Stimulated activated CD8-positive, alpha-beta memory T cell treated with anti-CD3 and anti-CD28 coated beads, Interleukin-15, amount 100 ng/mL, for 24 hours (primary cell): ENCODE measurements at places on chromosomes 4 and X.

- no peak for DNase-seq
These were observed 1753.2 kb upstream of the PCDH7 start for GRCh38 chr4:28966982-28967381.

- no peak for DNase-seq
These were observed 167.9 kb downstream of the CAMK2D start for GRCh38 chr4:113593400-113594230.

DNA sequence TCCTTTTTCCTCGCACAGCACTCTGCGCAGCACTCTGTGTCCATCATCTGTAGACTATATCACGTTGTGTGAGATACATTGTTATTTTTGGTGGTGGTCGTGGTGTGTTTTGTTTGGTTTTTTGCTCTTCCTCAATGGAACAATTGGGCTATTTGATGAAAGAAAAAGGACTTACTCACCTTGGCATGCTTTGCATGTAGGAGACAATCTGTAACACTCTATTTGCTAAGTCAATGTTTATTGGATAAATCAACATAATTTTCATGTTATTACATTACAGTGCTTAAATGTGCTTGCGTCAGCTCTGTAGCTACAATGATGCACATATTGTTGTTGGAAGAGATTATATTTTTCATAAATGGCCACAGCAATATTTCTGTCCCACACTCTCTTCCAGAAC, 12.5 kb upstream of the CD99 start:
- no peak for DNase-seq

DNA sequence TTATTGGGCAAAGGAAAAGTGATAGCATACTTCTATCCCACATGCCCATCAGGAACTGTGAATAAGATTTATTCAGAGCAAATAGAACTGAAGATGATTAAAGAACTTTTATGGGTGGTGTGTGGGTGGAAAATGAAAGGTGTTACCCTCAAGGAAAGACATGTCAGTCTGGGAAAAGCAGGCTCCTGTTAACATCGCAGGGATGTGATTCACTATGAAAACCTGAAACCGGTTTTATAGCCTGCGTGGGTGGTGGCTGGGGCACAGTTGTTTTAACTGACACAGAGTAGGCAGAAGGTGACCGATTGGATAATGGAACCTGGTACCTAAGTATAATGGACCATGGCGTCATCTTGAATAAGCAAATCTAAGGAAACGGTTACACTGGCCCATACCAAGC, 61.3 kb upstream of the CASK start:
- DNase-seq, result no peak

DNA sequence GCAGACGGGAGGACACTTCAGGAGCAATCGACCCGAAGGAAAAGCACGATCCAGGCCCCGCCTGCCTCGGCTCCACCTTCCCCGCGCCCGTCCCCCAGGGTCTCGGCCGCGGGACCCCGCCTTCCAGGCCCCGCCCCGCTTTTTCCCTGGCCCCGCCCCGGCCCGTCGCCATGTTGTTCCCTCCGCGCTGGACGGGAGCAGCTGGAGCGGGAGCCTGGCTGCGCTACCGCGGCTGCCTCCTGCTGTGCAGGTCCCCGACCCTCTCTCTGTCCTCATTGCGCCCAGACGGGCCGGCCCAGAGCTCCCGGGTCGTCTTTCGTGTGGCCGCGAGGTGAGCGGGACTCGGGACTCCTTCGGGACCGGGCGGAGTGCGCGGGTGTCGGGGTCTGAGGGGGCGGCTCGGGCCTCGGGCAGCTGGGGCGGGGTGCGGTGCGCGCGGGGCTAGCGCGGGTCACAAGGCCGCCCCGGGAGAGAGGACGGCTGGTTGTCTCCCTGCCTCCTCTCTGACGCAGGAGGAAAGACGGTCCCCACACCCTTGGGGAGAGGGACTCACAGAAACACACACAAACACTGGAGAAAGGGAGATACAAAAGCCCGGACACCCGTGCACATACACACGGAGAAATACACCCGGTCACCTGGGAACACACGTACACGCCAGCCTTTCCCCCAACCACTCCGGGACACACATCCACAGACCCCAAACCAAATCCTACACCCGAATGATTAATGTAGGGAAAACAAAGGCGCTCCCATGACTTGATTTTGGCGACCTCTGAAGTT, at the start of gene RAB9A:
Gene RAB9A (plus strand): TSS at position 171 of the 783 bp plus-strand sequence. CDS start 19,619 bp downstream, outside the sequence.
- peak; percentile 55 for DNase-seq

DNA sequence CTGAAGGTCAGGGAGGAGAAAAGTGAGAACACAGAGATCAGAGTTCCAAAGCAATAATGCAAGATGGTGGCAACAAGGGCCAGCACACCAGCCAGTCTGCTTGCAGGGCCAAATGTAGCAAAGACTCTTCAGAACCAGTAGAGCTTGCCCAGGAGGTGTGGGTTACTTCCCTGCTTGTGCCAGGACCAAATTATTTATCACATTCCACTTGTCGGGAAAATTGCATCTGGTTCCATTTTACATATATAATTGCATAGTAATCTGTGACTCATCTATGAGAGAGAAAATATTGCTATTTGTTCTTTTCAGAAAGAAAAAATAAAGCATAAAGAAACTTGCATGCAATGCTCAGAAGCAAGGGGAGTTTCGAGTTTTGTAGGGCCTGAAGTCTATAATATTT, 41.4 kb downstream of the MAML3 start:
- no peak for DNase-seq

DNA sequence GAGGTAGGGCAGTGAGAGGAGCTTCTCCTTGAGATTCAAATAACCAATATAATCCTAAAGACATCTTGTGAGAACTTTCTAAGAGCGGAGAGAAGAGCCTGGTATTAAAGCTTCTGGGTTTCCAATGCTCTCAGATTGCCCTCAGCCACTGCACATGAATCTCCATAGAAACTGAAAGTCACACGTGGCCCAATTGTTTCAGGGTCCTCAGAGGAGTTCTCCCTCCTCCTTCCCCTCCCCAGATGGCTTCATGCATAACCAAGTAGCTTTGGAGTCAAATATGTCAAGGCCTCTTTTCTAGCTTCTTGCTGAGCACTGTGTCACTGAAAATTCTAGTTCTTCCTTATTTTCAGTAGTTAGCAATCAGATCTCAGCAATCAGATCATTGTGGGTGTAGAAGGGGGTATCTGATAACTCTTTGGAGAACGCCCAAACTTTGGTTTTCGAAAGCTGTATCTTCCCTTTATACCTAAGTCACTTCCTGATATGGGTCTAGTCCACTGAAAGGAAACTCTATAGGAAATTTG, 2.2 kb downstream of the BTK start:
- DNase-seq, result no peak

GRCh38 chr4:26106776-26107175, 192.8 kb downstream of the SMIM20 start:
- no peak for DNase-seq

- DNase-seq, result no peak
These were observed 107.2 kb downstream of the TBCK start for GRCh38 chr4:106208481-106209460.

DNA sequence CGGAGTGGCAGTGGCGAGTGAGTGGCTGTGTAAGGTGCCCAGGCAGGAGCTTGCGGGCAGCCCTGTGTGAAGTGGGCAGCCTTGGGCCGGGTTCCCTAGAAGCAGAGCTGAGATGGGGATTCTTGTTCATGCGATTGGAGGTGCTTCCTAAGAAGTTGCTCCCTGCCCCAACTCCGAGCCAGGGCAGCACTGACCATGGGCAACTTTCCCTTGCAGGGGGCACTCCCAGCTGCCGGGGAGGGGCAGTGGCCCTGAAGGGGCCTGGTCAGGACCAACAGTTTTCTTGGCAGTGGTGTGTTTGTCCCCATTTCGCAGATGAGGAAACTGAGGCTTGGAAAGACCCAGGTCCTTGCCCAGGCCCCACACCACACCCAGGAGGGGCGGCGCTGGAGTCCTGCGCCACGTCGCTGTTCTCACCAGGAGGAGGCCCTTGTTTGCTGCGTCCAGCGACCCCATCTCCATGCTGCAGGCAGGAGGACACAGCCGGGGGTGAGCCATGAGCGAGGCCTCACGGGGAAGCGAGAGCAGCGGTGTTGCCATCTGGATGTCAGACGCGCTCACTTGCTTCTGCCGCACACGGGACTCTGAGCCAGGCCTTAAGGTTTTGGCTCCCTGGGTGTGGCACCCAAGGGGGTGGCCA, 68.9 kb downstream of the TRMT44 start:
- DNase-seq, result no peak

GRCh38 chr4:115396034-115396433, 282.6 kb upstream of the NDST4 start:
- no peak for DNase-seq

GRCh38 chr4:127211650-127212560, 420.9 kb upstream of the INTU start:
- DNase-seq, result no peak

DNA sequence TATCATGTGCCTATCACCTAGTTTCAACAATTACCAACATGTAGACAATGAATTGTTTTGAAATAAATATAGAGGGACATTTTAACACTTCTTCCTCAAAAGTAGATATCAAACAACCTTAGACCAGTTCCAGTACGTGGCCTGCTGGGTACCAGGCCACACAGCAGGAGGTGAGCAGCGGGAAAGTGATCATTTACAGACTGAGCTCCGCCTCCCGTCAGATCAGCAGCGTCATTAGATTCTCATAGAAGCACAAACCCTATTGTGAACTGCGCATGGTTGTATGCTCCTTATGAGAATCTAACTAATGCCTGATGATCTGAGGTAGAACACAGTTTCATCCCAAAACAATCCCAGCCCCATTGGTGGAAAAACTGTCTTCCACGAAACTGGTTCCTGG, 6.5 kb downstream of the BBS7 start:
- DNase-seq, result no peak

GRCh38 chr4:26325191-26325590, 4.4 kb downstream of the RBPJ start:
- no peak for DNase-seq

GRCh38 chr4:62683799-62684566, 1483.9 kb downstream of the ADGRL3 start:
- no peak for DNase-seq

GRCh38 chr4:151887816-151888180, 127.0 kb upstream of the GATB start:
- no peak for DNase-seq

DNA sequence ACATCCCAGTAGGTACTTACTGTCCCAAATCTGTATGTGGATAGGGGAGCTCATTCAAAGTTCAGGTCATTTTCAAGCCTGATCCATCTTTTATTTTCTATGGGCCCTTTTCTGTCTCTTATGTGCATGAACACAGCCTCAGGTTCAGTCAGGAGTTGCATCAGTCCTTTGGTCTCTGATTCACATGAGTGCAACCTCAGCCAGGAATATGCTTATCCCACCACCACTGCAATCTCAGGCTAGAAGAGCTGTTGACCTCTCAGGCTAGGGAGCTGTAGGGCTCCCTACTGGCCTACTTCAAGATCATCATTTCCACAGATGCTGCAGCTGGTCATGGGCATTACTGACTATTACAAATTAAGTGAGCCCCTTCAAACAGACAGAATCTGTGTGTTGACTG, 27.2 kb downstream of the AASDH start:
- DNase-seq, result no peak

DNA sequence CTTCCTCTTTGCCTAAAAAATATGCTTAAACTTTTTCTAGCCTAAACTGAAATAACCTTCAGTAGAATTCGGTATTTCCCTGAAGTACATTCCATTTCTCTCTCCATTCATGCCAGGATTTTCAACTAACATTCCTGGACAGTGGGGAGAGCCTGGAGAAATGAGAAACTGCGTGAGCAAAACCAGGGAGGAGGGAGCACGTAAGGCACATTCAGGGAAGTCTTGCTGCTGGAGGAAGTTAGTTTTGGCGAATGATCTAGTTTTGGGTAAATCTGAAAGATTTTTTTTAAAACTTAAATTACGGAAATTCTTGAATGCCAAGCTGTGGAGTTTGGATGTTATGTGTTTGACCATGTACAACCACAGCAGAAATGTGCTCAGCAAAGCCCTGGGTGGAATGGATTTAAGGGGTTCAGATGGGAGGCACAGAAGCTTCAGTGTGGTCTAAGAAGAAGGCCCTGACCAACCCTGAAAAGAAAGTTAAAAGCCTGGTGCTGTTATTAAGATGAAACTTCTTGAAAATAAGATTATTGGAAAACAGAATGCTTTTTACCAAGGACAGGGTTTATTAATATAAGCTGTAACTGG, 347.8 kb downstream of the ANK2 start:
- DNase-seq, result no peak

DNA sequence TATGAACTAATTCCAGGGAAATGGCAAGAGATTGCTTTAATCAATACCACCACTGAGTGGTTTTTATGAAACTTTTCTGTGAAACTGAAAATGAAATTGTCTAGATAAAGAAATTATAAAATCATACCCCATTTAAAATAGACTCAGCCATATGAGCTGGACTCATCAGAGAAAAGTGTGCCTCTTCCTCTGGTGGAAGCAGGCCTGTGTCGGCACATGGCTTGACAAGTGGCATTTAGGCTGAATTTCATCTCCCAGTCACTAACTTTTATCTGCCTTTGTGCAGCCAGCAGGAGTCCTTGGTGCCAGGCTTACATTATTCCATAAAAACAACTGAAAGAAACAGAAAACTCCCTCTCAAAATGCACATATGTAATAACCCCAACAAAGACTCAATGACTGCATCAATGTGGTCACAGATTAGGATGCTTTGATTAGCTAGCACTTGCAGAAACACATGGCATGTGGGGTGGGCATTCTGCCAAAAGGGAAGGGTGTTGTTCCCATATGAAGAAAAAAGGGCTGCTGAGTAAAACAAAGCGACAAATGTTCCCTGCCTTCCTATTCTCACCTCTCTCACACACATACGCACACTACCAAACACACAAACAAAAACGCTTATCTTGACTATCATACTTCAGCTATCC, 232.3 kb downstream of the PABPC4L start:
- no peak for DNase-seq

DNA sequence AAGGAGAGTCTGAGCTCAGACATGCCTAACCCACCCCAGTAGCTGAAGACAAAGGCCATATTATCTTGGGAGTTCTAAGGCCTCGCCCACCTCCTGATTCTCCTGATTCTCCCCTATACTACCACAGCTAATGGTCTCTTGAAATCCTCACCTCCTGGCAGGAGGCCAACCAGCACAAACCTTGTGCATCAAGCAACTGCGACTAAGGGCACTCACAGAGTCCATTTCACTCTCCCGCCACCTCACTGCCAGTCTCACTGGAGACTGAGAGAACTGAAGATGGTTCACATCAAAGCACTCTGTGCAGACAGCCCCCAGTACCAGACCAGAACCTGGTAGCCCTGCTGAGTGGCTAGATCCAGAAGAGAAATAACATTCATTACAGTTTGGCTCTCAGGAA, 102.1 kb upstream of the KLF8 start:
- no peak for DNase-seq

- DNase-seq, result no peak
These were observed 51.7 kb upstream of the SLC10A4 start for GRCh38 chr4:48431401-48431800.
